ENCODE measurements at places on chromosomes 3 and 15.

GRCh38 chr3:186241910-186242821 is 119.9 kb downstream of the DGKG start:
- DNase-seq = no peak

DNA sequence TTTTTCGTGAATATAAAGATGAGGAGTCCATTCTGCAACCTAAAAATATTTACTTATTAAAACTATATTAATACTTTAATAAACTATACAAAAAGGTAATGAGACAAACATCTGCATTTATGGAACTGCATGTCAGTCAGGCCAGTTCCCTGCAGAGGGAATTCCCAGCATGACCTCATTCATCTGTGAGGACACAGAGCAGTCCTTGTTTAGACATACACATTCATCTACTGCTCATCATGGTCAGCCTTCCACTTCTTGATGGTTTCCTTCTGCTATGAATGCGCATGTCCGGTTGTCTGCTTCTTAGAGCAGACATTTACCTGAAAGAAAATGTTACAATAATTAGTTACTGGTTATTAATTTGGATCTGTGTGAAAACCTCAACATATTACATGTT is 3.3 kb upstream of the ACTR8 start:
- no peak for DNase-seq

GRCh38 chr15:44157679-44158078 is 37.4 kb downstream of the FRMD5 start:
- DNase-seq = no peak

GRCh38 chr3:31498791-31499190 is 33.9 kb upstream of the STT3B start:
- no peak for DNase-seq

DNA sequence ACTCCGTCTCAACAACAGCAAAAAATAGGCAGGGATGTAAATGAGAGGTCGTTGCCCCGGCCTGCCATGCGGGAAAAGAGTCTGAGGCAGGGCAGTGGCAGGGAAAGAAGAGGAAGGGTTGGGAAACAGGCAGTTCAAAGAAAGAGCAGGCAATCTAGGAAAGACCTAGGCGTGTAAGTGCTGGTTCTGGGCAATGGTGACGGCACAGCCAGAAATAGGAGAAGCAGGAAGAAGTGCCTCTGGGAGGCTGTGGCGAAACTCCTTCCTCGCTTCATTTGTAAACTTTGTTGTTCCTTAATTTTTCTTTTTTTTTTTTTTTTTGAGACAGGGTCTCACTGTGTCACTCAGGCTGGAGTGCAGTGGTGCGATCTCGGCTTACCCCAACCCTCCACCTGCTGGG is 4.3 kb downstream of the SLC51A start:
- no peak for DNase-seq

DNA sequence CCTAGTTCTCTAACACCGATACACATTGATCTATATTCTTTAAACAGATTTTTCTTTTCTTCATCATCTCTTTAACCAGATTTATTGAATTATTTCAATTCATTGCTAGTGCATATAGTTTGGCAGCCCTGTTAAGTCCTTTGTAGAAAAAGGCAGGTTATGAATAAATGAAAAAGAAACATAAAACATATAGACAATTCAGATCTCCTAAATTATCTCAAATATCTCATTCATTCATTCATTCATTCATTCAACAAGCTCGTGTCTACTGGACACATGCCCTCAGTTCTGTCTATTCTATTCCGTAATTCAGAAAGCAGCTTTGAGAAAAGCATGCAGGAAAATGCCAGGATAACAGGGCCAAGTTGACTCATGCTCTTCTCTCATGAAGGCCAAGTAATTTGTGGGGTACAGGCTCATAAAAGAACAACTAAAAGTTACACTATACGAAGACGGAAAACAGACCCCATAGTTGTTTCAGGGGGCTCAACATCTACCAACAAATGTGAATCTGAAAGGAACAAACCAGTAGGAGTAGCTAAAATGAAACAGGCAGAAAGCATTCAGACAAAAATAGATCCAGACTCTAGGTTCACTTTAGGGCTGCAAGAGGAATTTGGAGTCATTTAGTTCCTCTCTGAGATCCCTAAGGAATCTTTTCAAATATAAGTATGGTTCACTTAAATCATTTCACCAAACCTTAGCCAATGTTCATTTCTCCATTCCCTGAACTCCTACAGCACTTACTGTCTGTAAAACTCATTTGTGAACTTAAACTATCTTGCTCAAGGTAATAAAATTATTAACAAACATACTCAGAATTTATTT is 7.5 kb downstream of the ZNF148 start:
- DNase-seq = no peak

DNA sequence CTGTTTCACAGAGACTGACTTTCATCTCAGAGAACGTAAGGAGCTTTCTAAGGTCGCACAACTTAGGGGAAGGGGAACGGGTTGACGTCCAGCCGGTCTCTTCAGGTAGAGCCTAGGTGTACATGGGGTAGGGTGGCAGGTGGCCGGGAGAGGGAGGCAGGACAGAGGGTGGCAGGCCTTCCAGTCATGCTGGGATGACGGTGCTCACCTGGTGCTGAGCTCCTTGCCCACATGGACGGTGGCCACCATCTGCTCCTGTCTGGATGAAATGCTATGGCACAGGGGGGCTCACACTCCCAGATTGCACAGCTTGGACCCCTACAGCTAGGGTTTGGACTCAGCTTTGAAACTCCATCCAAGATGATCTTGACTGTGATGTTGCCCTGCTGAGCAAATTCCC is 144.5 kb downstream of the ATP10A start:
- no peak for DNase-seq

GRCh38 chr3:55724821-55725220 is 237.7 kb upstream of the WNT5A start:
- DNase-seq = no peak

GRCh38 chr3:30614943-30615342 is 8.5 kb downstream of the TGFBR2 start:
- DNase-seq = no peak
